ENCODE measurements at places on chromosomes 4 and X. TPM values are rescaled to one million over a fixed set of nuclear protein-coding genes. Genes with fewer than 3 reads are reported as not detected.

The GABRG1 gene
- total RNA-seq = not detected

The SLC2A9 gene
- total RNA-seq = 7.9 TPM

The GALNTL6 gene
- 0.74 TPM for total RNA-seq

The CHRDL1 gene
- total RNA-seq = 36.8 TPM

DNA sequence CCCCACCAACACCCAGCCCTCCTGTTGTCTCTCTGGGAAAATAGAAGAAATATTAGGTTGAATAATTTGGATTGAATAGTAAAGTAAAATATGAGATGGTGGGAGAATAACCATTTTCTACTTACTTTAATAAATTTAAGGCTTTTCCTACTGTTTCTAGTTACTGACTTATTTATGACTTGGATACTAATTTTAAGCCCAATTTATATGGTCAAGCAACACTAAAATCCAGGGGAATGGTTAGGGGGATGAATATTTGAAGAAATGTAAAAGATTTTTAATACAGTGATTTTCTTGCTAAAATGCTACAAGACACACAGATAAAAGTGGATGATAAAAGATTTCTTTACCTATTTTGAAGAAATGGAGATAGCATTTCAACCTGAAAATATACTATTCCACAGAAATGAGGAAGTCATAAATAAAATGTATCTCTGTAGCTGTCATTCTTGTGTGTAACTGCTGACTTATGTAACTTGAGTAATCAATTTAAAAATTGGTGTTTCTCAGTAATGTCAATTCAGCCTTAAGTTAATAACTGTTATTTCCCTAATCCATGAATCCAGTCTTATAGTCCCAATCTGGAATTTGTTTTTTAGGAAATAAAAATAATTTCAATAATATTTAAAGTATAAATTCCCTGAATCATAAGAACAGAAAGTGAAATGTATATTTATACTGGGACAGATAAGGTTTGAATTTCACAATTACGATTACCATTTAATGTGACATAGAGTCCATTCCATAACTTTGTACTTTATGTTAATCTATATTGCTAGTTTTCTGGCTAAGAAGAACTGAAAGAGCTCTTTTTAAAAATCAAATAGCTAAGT is 24.3 kb upstream of the IL2 start:
- no peak overlapping the region for H3K4me3 ChIP-seq
- H3K27ac ChIP-seq = no peak overlapping the region
- H3K36me3 ChIP-seq = no peaks in the 10 kb centered on the region
- peaks cover 24% of the 10 kb centered on the region for H3K4me1 ChIP-seq

GRCh38 chr4:165810726-165811125 is 62.3 kb upstream of the TLL1 start:
- DNase-seq = no peak
- no peaks in the 10 kb centered on the region for H3K27me3 ChIP-seq
- H3K4me3 ChIP-seq = no peak overlapping the region
- H3K36me3 ChIP-seq = no peaks in the 10 kb centered on the region

DNA sequence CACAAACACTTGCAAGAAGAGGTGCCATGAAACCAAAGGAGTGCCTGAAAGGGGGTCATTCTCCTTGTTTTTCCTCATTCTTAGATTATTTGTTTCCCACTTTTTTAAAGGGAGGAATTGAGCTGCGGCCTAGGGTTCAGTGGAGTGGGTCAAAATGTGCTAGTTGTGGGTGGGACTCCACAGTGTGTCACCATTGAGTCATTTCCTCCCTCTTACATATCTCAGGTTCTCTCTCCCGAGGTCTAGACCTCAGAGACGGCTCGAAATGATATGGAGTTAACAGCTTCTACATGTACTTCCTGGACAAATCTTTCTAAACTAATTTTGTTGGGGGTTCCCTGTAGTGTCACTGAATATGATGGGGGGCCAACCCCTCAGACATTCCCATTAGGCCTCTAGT is 328.4 kb upstream of the SPANXN1 start:
- no peaks in the 10 kb centered on the region for H3K4me1 ChIP-seq
- no peak overlapping the region for H3K4me3 ChIP-seq
- H3K27ac ChIP-seq = no peak overlapping the region
- DNase-seq = no peak

GRCh38 chr4:22897520-22898108 is 204.9 kb downstream of the GBA3 start:
- DNase-seq = no peak
- H3K4me3 ChIP-seq = no peak overlapping the region
- H3K27me3 ChIP-seq = no peaks in the 10 kb centered on the region
- no peaks in the 10 kb centered on the region for H3K36me3 ChIP-seq
- H3K4me1 ChIP-seq = no peaks in the 10 kb centered on the region
- no peak overlapping the region for H3K27ac ChIP-seq

DNA sequence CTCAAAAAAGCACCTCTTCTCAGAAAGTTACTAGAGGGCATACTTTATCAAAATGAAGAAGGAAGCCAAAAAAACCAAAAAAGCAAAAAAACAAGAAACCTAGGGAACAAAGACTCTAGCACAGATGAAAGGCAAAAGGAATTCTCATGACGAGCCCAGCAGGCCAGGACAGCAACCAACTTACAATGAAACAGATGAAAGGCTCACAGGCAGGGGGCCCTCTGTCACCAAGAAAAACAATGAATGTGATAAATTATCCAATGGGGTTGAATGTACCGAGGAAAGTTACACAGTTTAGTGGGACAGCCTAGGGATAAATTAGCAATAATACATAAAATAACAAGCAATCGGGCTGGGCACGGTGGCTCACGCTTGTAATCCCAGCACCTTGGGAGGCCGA is 79.0 kb downstream of the GPR82 start:
- no peaks in the 10 kb centered on the region for H3K27me3 ChIP-seq
- DNase-seq = no peak
- no peak overlapping the region for H3K27ac ChIP-seq

The GPRIN3 gene
- total RNA-seq = 6.1 TPM

The TCEAL6 gene
- 1.7 TPM for total RNA-seq

GRCh38 chr4:10030972-10031667 is 9.8 kb upstream of the SLC2A9 start:
- no peak overlapping the region for H3K4me3 ChIP-seq
- H3K27ac ChIP-seq = no peak overlapping the region
- no peaks in the 10 kb centered on the region for H3K27me3 ChIP-seq
- no peaks in the 10 kb centered on the region for H3K36me3 ChIP-seq
- no peak for DNase-seq

The SLC16A2 gene
- total RNA-seq = 6.9 TPM

- H3K27me3 ChIP-seq = no peaks in the 10 kb centered on the region
- peaks cover 12% of the 10 kb centered on the region for H3K4me1 ChIP-seq
- no peak for DNase-seq
- no peaks in the 10 kb centered on the region for H3K36me3 ChIP-seq
These were observed 16.4 kb downstream of the DOK7 start for GRCh38 chr4:3479358-3480101.

The EBP gene
- total RNA-seq = 55.2 TPM

GRCh38 chr4:162126729-162127128 is 37.1 kb downstream of the FSTL5 start:
- no peaks in the 10 kb centered on the region for H3K36me3 ChIP-seq
- no peak for DNase-seq
- no peaks in the 10 kb centered on the region for H3K27me3 ChIP-seq
- no peaks in the 10 kb centered on the region for H3K4me1 ChIP-seq
- no peak overlapping the region for H3K27ac ChIP-seq

The USP17L19 gene
- total RNA-seq = not detected

DNA sequence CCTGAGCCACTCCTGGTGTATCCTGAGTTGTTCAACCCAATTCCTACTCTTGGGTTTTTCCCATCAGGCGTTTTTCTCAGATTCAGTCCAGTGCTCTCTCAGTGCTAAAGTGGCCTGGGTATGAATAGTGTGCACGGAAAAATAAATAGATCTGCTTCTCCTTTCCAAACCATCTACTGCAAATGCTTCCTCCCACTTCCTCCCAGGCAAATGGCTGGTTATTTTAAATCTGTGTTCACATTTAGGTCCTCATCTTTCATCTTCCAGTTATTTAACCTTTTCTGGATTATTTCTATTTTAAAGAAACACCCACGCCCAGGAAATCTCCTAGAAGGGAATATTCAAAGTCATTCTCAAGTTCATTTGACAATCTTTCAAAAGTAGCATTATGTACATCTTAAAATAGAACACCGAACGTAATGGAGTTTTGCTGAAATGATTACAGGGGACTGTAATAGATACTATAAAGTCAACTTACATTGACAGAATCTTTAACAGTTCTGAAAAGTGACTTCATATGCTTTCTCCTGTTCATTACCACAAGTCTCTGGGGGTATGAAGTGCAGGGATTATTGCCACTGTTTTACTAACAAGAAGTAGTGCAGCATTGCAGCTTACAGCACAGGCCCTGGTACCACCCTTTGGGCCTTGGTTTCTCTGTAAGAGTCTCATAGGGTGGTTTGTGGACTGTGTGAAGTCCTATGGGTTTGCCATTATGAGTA is 66.3 kb downstream of the MED28 start:
- H3K27ac ChIP-seq = no peak overlapping the region
- no peaks in the 10 kb centered on the region for H3K4me1 ChIP-seq
- DNase-seq = no peak
- H3K4me3 ChIP-seq = no peak overlapping the region
- no peaks in the 10 kb centered on the region for H3K36me3 ChIP-seq

DNA sequence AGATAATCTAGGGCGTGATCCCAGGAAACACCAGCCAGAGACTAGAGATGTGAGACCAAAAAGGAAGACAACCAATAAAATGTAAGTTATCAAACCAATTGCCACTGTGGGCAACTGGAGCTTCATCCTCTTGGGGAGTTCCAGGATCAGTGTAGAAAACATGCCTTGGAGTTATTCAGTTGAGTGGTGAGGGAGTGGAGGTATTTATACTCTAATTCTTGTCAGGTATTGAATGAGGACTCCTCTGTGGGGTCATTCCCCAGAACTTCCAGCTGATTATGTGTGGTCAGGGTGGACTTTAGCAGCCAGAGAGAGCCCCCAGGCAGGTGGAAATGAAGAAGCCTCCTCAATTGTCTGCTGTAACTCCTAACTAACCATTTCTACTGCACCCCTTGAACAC is 144.0 kb upstream of the PRPS2 start:
- H3K4me1 ChIP-seq = no peaks in the 10 kb centered on the region
- no peak for DNase-seq
- no peak overlapping the region for H3K27ac ChIP-seq
- no peaks in the 10 kb centered on the region for H3K36me3 ChIP-seq

DNA sequence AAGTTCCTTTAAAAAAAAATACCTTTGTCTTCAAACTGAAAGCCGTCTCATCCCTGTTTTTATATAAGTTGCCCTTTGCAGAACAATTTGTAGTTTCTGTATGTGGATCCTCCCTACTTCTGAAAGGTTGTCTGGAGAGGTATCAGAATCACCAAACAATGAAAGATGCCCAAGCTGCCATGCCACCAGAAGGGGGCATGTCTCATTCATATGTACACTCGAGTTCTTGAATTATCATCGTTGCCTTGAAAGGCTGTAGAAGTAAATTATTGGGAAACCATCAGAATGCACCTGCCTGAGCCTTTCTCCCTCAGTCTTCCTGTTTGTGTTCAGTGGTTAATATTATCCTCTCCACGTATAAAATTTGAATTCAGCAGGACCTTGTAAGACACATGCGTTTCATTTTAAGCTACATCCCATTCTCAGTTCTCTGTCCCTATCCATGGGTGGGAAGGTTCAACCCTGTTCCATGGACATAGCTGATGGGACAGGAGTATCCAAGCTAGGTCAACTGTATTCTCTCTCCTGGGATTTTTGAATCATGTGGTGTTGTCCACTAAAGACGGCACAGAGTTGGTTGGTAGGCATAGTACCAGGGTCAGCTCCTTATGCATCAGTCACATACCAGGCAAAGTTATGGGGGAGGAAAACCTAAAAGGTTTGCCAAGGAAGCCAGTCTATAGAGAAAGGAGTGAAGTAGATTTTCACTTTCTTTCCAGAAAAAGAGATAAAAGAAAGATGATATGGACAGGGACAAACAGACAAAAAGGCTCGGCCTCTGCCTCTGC is 24.0 kb downstream of the GALNT7 start:
- H3K36me3 ChIP-seq = no peaks in the 10 kb centered on the region
- no peak for DNase-seq
- H3K27me3 ChIP-seq = no peaks in the 10 kb centered on the region

DNA sequence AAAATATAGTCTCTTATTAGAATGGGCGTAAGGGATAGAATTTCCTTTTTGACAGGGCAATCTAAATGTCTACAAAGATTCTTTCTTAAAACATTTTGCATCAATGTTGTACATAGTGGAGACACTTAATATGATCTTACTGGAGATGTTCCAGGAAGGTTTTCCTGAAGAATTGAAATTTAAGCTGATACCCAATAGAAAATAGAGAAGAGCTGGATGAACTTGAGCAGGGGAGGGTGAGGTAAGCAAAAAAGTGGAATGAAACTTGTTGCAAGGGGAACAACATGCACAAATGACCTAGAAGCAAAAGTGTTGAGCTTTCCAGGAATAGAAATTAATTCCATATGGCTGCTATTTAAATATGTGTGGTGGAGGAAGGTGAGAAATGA is 19.7 kb downstream of the SLAIN2 start:
- no peak overlapping the region for H3K4me3 ChIP-seq
- H3K4me1 ChIP-seq = peaks cover 19% of the 10 kb centered on the region
- no peaks in the 10 kb centered on the region for H3K36me3 ChIP-seq
- H3K27ac ChIP-seq = no peak overlapping the region
- H3K27me3 ChIP-seq = no peaks in the 10 kb centered on the region

GRCh38 chr4:85298037-85298436 is 176.9 kb upstream of the ARHGAP24 start:
- H3K36me3 ChIP-seq = no peaks in the 10 kb centered on the region
- H3K27me3 ChIP-seq = no peaks in the 10 kb centered on the region
- no peaks in the 10 kb centered on the region for H3K4me1 ChIP-seq

The GPR173 gene
- total RNA-seq = 2.2 TPM

The NKRF gene
- 9.8 TPM for total RNA-seq

- no peaks in the 10 kb centered on the region for H3K4me1 ChIP-seq
- no peak overlapping the region for H3K27ac ChIP-seq
- no peaks in the 10 kb centered on the region for H3K27me3 ChIP-seq
- H3K4me3 ChIP-seq = no peak overlapping the region
These were observed 185.3 kb upstream of the TAPT1 start for GRCh38 chr4:16411501-16412085.

GRCh38 chrX:134173541-134174272 is 63.3 kb upstream of the CCDC160 start:
- no peaks in the 10 kb centered on the region for H3K27me3 ChIP-seq
- H3K36me3 ChIP-seq = no peaks in the 10 kb centered on the region

GRCh38 chr4:29278585-29278984 is 1441.6 kb upstream of the PCDH7 start:
- H3K4me1 ChIP-seq = no peaks in the 10 kb centered on the region
- H3K36me3 ChIP-seq = no peaks in the 10 kb centered on the region
- no peak for DNase-seq
- no peak overlapping the region for H3K4me3 ChIP-seq
- H3K27ac ChIP-seq = no peak overlapping the region

- H3K4me1 ChIP-seq = no peaks in the 10 kb centered on the region
- H3K4me3 ChIP-seq = no peak overlapping the region
- DNase-seq = no peak
These were observed 253.9 kb upstream of the NOCT start for GRCh38 chr4:138761638-138762220.

The FAM133A gene
- not detected for total RNA-seq

Data from vagina (tissue), 2 donors.